ENCODE measurements at places on chromosomes 7 and 10. TPM values are rescaled to one million over a fixed set of nuclear protein-coding genes. Genes with fewer than 3 reads are reported as not detected.

The HOXA7 gene
- polyA plus RNA-seq: 2.9 TPM

DNA sequence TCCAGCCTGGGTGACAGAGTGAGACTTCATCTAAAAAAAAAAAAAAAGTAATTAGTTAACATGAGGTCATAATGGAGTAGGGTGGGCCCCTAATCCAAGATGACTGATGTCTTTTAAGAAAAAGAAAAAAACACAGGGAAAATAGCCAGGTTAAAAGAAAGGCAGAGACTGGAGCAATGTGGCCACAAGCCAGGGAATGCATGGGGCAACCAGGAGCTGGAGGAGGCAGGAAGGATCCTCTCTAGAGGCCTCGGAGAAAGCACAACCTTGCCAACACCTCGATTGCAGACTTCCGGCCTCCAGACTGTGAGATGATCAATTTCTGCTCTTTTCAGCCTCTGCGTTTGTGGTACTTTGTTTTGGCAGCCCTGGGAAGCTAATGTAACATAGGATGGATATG, 121.5 kb downstream of the ITIH5 start:
- DNase-seq: peak; percentile 70

The SKIDA1 gene
- 0.21 TPM for polyA plus RNA-seq

The CCDC172 gene
- not detected for polyA plus RNA-seq

- no peak for DNase-seq
Observed at GRCh38 chr10:34145715-34146114, 669.4 kb downstream of the PARD3 start.

GRCh38 chr10:34047389-34047788, 712.9 kb upstream of the NRP1 start:
- DNase-seq: no peak

GRCh38 chr7:109449760-109450159, 880.1 kb downstream of the DNAJB9 start:
- DNase-seq: no peak

The SPDYE2 gene
- polyA plus RNA-seq: 0.05 TPM

DNA sequence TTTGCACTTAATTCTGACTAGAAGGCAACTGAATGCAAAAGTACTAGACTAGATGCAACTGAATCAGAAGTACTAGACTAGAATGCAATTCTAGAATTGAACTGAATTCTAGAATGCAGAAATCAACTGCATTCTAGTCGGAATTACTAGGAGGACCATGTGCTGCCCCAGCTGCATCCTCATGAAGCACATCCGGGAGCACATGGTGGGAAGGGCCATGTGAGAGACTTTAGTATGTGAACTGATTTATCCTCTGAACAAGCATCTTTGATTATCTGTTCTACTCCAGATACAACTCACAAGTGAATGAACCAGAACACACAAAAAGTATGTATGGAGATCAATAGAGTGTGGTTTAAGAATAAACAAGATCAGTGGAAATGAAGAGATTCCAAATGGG, 115.1 kb downstream of the GALNT11 start:
- DNase-seq: no peak

The LEP gene
- 0.08 TPM for polyA plus RNA-seq

- DNase-seq: no peak
Observed at GRCh38 chr10:35306852-35307251, 29.5 kb upstream of the CCNY start.

- no peak for DNase-seq
Observed at GRCh38 chr7:71627651-71628050, 495.7 kb downstream of the GALNT17 start.

DNA sequence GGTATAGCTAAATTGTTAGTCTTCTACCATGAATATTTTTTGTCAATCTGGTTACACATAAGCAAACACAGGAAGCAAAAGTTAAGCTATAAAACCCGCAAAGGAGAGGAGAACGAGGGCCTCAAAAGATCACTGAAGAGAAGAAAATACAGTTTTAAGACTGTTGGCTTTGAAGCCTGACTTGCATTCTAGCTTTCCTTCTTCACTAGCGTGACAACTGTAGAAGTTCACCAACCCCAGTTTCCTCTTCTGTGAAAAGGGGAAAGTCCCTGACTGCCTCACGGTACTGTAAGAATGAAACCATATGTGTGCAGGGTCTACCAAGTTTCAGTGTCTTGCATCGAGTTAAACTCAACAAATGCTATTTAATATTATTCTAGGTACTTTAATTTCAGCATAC, 7.5 kb upstream of the LRRN3 start:
- no peak for DNase-seq

The MMRN2 gene
- 15.2 TPM for polyA plus RNA-seq

The EVX1 gene
- not detected for polyA plus RNA-seq

- DNase-seq: no peak
Observed at GRCh38 chr10:133104963-133105640, 17.4 kb downstream of the ADGRA1 start.

The BRAT1 gene
- polyA plus RNA-seq: 13.2 TPM

The COPS6 gene
- 104 TPM for polyA plus RNA-seq

DNA sequence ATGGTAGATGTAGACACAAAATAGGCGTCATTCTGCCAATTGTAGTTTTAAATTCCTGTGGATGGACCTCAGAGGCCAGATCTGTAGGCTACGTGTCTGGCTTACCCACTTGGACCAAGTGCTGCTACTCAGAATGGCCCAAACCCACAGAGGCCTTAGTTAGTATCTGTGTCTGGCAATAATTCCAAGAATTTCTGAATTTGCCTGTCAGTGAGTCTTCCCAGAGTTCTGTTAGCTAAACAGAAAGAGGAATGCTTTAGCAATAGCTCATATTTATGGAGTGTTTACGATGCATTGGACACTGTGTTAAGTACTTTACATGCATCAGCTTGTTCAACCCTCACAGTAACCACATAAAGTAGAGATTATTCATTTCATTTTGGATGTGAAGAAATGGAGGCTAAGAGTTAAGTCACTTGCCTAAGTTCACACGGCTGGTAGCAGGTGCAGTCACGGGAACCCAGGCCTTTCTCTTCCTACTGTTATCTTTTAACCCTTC, 231.8 kb downstream of the PTEN start:
- DNase-seq: no peak

DNA sequence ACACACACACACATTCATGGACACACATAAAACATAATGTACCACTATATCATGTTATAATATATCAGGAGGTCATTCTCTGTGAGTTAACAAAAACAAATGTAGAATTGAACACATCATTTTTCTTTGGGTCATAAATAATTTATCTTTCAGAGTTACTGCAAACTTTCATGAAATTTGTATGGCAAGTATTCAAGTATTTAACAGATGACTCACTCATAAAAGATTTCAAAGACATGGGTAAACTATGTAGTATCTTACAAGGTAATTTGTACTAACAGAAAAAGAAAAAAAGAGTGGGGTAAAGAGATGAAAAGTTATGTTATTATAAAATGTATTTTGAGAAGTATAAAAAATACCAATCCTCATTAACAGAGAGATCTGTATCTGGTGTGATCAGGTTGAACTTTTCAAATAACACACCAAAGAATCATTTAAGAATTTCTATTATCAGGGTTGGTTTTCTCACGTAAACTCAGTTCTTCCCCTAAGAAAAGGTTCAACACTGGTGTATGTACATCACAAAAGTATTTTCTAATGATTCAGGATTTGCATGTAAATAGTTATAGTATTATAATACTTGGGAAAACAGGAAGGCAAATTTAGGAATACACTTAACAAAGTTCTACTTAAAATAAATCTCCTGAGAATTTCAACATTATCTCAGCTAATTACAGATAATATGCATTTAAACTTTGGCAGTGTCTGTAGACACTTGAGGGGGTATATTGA, 933.1 kb upstream of the LRRN3 start:
- no peak for DNase-seq

GRCh38 chr7:123770378-123770777, 21.6 kb upstream of the WASL start:
- DNase-seq: no peak

GRCh38 chr10:90352288-90352687, 505.6 kb downstream of the HTR7 start:
- no peak for DNase-seq

GRCh38 chr7:1715671-1716074, 45.6 kb downstream of the ELFN1 start:
- DNase-seq: no peak

The CLEC5A gene
- polyA plus RNA-seq: 0.04 TPM

- DNase-seq: peak; percentile 40
Observed at GRCh38 chr10:102230861-102231356, 4.8 kb downstream of the ELOVL3 start.

DNA sequence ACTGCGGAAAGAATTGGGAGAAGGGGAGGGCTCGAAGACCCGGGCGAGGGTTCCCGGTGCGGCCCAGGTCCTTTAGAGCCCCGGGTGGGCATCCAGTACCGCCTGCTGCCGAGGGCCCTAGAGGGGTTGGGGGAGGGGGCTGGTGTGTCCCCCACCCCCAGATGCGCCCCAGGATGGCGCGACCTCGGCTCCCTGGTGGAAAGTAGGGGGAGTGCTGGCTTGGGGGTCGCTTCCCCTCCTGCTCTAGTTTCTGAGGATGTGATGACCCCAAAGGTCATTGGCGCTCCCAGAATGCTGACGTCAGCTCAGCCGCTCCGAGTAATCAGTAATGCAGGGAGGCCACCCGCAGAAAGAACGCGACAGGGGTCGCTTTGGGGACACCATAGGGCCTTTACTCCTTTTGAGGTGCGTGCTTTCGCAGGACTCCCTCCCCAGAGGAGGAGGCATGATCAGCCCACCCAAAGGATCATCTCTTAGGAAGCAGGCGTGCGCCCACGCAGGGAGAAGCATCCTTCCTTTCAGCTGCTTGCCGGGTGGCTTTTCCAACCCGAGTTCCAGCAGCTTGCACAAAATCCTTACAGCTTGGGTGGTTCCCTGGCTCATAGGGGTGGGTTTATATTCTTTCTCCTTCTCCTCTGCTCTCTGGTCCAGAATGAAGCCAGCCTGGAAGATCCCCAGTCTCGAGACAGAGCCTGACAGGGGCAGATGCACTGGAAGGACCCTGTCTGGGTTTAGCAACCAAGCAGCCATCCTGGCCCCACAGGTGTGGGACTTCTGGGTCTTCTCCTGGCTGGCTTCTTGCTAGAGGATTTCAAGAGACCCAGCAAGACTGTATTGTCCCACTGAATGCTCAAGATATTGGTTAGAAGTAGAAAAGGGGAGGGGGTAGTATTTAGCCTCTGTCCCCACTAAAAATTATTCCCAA, 1.3 kb upstream of the PRKAG2 start:
- no peak for DNase-seq

GRCh38 chr7:24455813-24456525, 117.3 kb upstream of the PALS2 start:
- DNase-seq: no peak
